ENCODE measurements at places on chromosomes 5 and 9. TPM values are rescaled to one million over a fixed set of nuclear protein-coding genes. Genes with fewer than 3 reads are reported as not detected.

The IL4 gene
- not detected for total RNA-seq

The BARHL1 gene
- not detected for total RNA-seq

The CDO1 gene
- total RNA-seq: 349 TPM

The SHISAL2B gene
- not detected for total RNA-seq

The SKP2 gene
- 13.5 TPM for total RNA-seq

The PCDHA6 gene
- total RNA-seq: 0.34 TPM

The DBN1 gene
- 50.9 TPM for total RNA-seq

The ZFP2 gene
- total RNA-seq: 3.6 TPM

The SLC34A3 gene
- not detected for total RNA-seq

The GPBP1 gene
- 73.1 TPM for total RNA-seq

The NRG2 gene
- total RNA-seq: 7.7 TPM

The SFXN1 gene
- total RNA-seq: 22.8 TPM

Data from subcutaneous adipose tissue (tissue), 4 donors.